ENCODE measurements at places on chromosomes 1 and 21.

GRCh38 chr1:20380175-20380574 is 89.5 kb downstream of the VWA5B1 start:
- DNase-seq = no peak

DNA sequence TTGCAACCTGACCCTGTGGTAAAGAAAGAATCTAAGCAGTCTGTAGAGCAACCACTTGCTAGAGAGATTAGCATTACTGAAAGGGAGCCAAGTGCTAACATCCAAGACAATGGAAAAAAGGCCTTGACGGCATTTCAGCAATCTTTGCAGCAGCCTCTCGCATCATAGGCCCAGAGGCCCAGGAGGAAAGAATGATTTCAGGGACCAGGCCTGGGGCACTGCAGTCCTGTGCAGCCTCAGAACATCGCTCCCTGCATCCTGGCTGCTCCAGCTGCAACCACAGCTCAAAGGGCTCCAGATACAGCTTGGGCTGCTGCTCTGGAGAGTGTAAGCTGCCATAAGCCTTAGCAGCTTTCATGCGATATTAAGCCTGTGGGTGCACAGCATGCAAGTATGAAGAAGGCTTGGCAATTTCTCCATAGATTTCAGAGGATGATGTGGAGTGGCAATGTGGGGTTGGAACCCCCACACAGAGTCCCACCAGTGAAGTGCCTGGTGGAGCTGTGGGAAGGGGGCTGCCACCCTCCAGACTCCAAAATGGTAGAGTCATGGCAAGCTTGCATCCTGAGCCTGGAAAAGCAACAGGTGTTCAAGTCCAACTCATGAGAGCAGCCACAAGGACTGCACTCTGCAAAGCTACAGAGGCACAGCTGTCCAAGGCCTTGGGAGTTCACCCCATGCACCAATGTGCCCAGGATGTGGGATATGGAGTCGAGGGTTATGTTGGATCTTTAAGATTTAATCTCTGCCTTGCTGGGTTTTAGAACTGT is 110.6 kb upstream of the HMGB4 start:
- no peak for DNase-seq

GRCh38 chr1:166907763-166908162 is 31.7 kb upstream of the TADA1 start:
- DNase-seq = no peak

DNA sequence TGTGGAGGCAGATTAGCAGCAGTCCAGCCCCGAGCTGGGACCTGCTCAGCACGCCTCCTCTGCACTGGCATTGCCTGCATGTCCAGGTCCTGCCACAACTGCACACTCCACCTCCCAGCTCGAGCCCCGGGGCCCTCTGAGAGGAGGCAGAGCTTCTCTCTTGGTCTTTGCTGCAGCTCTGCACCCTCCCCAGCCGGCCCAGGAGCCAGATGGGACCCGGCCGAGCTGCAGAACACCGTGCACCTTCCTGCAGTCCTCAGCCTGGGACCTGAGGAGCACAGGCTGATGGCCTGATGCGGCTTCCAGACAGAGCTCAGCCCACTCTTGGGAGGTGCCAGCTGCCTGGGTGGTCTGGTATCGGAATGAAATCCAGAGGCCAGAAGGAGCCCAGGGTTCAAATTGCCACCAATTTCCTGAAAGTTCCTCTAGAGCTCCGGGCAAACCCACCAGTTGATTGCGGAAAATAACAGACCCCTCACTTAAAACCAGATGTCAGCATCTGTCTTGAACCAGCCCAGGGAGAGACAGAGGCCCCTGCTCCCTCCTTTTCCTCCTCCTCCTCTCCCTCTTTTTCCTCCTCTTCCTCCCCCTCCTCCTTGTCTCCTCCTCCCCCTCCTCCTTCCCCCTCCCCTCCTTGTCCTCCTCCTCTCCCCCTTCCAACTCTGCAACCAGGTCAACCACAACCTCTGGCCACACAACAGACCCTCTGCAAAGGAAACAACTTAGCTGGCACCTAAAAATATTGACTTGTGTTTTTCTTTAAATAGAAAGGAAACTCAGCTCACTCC is 10.6 kb upstream of the SPSB1 start:
- DNase-seq = no peak

- no peak for DNase-seq
These were observed 137.5 kb downstream of the NOS1AP start for GRCh38 chr1:162206749-162207635.

DNA sequence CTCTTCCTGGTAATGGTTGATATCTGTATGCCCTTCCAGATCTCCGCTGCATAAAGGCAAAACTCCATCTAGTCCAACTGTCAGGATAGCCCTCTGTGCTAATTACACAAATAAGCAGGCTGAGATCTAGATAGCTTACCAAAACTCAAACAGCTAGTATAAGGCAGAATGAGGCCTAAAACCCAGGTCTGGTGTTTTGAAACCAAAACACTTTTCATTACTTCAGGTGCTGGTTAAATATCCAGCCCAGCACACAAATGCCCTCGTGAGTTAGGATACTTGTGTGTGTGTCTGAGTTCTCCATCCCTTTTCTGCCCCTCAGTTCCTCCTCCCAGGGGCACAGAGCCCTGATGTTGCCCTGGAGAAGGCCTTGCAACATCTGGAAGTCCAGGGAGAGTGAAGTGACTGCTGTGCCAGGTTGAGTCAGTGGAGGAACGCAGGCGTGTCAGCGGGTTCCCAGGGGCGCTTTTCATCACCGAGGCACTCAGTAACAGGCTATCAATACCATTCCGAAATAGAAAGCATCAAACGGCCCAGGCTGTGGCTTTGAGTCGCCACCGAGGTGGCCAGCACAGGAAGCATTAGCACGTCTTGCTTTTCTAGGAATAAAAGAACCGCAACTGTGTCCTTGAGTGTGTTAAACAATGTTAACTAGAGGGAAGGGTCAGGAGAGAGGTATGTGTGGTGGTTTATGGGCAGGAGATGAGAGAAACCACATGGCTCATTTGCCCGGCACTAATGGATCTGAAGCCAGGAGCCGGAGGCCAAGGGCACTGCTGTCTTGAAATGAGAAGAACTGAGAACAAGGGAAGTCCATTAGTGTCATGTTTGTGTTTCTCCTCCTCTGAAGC is 90.7 kb upstream of the WLS start:
- no peak for DNase-seq

DNA sequence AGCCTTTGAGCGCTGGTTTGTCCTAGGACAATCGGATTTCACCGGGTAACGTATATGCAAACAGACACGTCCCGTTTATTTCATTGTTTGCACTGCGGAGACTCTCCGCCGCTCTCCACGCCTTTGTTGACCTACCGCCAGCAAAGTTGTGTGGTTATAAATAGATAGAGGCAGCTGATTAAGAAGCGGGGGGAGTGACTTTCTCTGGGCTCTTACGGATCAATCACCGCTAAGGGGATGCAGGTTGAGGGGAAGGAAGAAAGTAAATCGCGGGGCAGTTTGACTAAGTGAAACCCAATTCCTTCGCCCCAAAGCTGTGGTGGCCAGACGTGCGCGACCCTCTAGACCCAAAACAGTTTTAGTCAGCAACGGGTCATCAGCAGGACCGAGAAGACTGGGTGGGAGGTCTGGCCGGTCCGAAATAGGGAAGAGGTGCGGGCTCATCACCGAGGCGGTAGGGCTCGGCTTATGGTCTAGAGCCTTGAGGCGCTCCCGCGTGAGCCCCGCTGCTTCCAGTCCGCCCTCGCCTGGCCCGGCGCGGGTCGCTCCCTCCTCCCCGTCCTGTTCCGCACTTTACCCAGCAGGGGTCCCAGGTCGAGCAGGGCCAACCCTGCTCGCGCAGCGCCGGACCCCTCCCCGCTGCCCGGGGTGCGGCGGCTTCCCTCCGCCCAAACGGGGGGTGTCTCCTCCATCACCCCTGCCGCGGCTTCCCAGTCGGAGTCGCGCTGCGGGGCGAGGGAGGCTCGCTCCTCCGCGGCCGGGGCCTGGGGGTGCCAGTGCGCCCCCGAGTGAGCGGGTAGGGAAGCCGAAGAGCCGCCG is 120.8 kb upstream of the RRP15 start:
- DNase-seq = peak; percentile 63

- no peak for DNase-seq
These were observed 408.7 kb downstream of the NUF2 start for GRCh38 chr1:163730411-163730821.

GRCh38 chr1:151809985-151810556 is 4.9 kb upstream of the LINGO4 start:
- no peak for DNase-seq
